T-cell (primary cell): ENCODE measurements at places on chromosomes 13 and 19.
A peak's percentile ranks its signal among the peaks of the same experiment; 100 is the strongest.

DNA sequence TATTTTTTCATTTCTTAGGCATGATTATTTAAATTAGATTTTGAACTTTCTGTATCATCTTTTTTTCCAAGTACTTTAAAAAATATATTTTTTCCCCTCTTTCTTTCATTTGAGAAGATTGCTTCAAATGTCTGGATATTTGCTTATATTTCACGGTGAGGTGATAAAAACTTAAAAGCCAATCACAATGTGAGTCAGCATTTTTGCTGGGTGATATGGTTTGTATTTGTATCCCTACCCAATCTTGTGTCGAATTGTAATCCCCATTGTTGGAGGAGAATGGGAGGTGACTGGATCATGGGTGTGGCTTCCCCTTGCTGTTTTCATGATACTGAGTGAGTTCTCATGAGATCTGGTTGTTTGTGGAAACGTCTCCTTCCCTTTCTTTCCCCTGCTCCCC, 320.5 kb downstream of the OXGR1 start:
- no peak for DNase-seq

- peak; percentile 64 for DNase-seq
Observed at GRCh38 chr19:14091813-14092462, 1.4 kb upstream of the SAMD1 start.

GRCh38 chr13:95019886-95020285, 281.4 kb downstream of the ABCC4 start:
- DNase-seq: no peak

- DNase-seq: no peak
Observed at GRCh38 chr13:99012539-99012938, 34.7 kb upstream of the DOCK9 start.

DNA sequence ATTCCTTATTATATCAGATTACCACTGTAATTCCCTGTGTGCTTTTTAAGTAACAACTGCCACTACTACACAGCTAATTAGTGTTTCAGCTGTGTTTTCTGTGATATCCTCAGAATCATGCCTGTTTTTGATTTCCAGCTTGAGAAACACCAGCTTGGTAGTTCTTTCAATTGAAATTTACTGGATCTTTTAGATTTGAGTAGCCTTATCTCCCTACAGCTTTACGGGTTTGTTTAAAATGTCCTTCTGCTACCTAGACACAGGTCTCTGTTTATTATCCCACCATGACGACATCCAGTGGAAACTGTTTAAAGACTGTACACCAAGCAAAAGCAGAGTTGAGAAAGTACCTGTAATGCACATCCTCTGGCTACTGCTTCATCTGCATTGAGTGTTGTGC, 12.1 kb downstream of the HSPH1 start:
- no peak for DNase-seq

GRCh38 chr19:23382955-23383354, 12.3 kb downstream of the ZNF91 start:
- no peak for DNase-seq

GRCh38 chr13:27997904-27998522, 9.5 kb upstream of the URAD start:
- DNase-seq: peak; percentile 24

GRCh38 chr19:55377356-55378131, 918 bp downstream of the TMEM190 start:
- DNase-seq: no peak

DNA sequence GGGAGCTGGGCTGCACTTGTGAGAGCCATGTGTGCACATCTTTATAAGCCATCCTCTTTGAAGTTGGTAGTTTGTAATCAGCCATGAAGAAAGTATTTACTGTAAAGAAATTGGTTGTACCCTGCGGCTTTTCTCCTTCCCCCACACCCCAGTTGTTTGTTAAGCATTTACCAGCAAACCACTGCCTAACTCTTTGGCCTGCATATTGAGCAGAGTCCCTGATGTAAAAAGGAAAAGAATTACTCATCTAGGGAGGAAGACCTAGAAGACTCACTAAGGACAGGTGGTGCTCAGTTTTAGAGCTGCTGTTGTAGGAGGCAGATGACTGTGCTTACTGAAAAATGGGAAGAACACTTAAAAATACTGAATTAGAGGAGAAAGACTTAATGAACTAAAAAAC, 245.3 kb downstream of the PCCA start:
- no peak for DNase-seq
